ENCODE measurements at places on chromosomes 7 and 10.

- no peak for DNase-seq
Observed at GRCh38 chr10:47409171-47409865, 25.2 kb upstream of the ZNF488 start.

DNA sequence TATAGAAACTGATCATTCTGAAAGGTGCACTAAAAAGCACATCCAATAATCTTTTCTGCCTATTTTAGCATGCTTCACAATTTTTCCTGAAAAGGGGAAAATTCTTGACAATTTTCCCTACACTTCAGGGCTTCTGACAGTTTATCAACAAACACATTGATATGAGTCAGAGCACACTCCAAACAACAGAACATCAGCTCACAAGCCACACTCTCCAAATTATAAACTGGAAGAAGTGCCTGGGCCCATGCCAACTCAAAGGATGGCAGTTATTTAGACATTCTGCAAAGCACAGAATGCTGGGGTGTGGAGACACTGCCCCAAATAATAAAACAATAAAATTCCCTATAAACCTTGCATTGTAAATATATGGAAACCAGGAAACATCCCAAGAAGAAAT, 90.8 kb downstream of the ELAPOR2 start:
- DNase-seq: no peak

DNA sequence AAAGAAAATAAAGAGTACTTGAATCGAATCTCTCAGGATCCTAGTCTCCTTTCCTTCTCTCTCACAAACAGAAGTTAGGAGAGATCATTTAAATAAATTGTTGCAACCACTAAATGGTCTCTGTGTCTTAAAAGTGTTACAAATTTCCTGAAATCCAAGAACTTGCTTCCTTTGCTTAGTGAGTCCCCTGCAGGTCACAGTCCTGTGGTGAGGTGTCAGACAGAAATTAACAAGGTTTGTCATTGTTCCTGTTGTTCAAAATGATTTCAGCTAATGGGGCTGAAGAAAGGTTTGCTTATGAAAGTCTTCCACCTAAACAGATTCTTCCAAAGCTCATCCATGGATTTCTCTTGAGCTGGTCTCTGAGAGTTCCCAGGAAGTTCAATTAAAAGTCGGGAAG, 151.6 kb upstream of the SLC26A5 start:
- no peak for DNase-seq

DNA sequence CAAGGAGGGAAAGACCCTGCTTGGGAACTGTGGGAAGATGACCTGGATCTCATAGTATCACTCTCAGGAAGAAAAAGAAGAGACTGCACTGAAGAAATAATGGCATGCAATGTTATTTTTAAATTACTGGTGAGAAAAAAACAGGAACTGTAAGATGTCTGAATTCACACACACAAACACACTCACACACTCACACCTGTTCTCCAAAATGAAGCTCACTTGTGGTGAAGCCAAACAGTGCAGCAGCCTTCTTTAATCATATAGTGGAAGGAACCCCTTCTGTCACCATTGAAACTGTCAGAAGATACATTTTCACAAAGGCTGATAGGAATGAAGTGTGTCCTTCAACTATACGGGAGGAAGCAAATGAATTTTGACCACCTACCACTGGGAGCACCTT, 156.5 kb upstream of the GHITM start:
- no peak for DNase-seq

DNA sequence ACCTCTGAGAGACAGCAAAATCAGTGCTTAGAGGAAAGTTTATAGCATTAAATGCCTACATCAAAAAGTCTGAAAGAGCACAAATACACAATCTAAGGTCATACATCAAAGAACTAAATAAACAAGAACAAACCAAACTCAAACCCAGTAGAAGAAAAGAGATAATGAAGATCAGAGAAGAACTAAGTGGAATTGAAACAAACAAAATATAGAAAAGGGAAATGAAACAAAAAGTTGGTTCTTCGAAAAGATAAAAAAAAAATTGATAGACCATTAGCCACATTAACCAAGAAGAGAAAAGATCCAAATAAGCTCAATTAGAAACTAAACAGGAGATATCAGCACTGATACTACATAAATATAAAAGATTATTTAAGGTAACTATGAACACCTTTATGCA, 280.0 kb upstream of the NRG3 start:
- no peak for DNase-seq
